NCI-H1694 (cell line): ENCODE measurements at places on chromosomes 6 and 20.
A peak's percentile ranks its signal among the peaks of the same experiment; 100 is the strongest.

GRCh38 chr20:54112221-54112884, 42.0 kb upstream of the BCAS1 start:
- DNase-seq = no peak

- no peak for DNase-seq
Observed at GRCh38 chr6:164379795-164380194, 929.6 kb downstream of the C6orf118 start.

- DNase-seq = no peak
Observed at GRCh38 chr20:17661121-17661744, 20.8 kb downstream of the RRBP1 start.

DNA sequence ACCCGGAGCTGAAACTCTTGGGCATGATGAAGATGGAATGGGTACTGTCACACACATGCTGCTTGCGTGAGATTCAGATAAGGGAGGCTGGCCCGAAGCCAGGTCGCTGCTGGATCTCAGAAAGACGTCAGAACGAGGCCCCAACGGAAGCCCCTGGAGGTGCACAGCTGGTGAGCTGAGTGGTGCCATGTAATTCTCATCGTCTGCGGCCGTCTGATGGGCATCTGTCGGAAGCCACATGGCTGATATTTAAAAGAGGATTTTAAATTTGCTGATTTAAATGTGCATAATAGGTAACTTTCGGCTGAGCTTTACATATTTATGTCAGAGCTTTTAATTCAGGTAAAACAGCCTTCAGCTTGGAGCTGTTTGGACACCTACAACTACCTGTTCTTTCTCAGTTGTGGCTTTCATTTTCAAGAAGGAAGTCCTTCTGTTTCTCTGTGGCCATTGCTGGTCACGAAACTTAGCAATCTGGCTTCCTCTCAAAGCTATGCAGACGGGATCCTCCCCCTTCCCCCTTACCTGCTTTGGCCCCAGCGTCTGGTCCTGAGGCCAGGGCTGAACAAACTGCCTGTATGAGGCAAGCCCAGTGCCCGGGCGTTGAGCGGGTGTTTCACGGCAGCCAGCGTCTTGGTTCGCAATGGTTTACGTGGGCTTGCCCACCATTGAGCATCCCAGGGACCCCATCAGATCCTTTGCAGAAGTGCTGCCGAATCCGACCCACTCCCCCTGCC, 9.2 kb downstream of the SLCO4A1 start:
- peak; percentile 61 for DNase-seq

DNA sequence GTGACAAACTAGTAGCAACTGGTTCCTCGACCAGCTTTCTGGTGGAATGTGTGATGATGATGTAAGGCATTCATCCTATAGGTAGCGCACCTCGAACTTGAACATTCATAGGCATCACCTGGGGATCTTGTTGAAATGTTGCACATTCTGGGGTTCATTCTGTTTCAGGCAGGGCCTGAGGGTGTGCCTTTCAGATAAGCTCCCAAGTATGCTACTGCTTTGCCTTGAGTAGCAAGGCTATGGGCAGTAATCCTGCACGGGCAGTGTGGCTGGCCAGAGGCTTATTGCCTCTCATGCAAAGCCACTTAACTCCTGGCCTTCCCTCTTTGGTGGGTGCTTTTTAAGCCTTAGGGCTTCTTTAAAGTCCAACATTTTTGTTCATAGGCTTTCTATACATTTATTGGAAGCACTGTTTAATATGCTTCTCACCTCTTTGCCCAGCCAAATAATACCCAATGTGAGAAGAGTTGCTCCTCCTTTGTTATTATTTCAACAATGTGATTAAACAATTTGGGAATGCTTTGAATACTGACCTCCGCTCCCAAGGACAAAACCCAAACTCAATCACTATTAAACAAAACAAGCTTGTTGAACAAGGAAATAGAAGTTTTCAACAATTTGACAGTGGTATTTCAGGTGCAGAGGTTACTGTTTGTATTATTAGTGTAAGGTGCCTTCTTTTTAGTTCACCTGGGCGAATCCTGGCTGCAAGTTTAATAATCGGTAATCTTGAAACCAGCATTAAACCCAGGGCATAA, 57.5 kb downstream of the JARID2 start:
- DNase-seq = no peak

GRCh38 chr6:99282479-99283062, 66.9 kb downstream of the FAXC start:
- peak; percentile 1 for DNase-seq

DNA sequence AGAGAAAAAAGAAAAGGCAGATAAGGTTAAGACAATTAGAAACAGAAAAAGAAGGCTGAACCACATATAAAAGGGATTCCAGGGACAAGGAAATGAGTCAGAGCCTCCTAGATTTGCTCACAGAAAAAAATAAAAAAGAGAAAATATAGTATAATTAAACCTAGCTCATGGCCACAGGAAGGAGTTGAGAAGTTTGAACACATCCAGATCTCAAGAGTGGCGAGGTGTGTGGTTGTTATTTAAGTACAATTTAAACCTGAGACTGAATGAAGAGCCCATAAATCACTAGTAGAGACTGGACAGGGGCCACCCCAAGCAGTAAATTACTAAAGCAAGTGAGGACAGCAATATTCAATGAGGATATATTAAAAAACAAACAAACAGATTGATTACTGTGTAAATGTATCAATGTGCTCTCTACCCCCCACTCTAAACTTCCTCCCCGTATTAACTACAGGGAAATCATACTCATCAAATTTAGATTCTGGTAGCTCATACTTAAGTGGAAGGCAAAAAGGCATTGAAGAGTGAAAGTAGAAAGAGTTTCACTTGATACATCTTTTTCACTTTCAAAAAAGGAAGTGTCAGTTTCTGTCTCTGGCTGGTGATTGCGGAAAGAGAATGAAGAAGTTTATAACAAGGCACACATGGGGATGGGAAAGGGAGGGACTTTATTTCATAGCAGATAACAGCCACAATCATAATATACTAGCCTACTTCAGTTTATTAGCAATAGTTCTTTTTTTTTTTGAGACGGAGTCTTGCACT, 49.3 kb upstream of the SCAF8 start:
- DNase-seq = no peak

- DNase-seq = no peak
Observed at GRCh38 chr6:37696841-37697662, 631 bp downstream of the MDGA1 start.
